CD4-positive, alpha-beta T cell (primary cell): ENCODE measurements at places on chromosomes 3 and 15. TPM values are rescaled to one million over a fixed set of nuclear protein-coding genes. Genes with fewer than 3 reads are reported as not detected.

Gene CCDC13
- total RNA-seq, result not detected

Gene IL17RC
- total RNA-seq, result 0.42 TPM

- DNase-seq, result no peak
Observed at GRCh38 chr3:14288833-14289451, 110.3 kb downstream of the LSM3 start.

- no peak for DNase-seq
Observed at GRCh38 chr3:49886922-49887265, 16.8 kb downstream of the MST1R start.

DNA sequence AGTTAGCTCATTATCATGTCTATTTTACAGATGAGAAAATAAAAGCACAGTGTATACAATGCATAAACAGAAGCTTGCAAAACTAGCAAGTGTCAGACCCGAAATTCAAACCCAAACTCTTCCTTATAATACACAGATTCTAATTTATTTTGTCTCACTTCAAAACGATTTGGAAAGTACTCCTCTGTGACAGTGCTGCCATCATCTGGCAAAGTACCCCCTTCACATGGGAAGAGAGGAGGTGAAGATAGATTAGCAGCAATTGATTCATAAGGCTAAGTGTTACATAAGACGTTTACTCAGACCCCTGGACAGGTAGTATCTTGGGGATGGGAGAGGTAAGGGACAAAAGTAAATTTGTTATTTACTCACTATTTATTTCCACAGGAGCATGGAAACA, 744.0 kb upstream of the SGO1 start:
- no peak for DNase-seq

DNA sequence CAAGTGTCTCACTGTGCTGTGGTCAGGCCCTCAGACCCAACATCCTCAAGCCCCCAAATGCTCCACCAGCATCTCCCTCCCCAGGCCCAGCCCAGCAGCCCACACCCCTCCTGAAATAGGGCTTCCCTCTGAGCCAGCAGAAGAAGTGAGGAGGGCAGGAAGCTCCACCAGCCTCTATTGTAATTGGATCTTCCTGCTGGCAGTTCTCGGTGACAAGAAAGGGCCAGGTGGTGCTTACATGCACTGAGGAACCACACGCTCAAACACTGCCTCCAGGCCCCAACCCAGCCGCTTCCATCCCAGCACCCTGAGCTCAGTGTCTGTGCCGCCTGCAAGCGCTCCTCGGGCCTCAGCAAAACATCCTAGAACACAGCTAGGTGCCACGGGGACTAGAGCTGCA, 96.7 kb downstream of the ATP10A start:
- DNase-seq, result no peak
